ENCODE measurements at places on chromosomes 2 and 18. TPM values are rescaled to one million over a fixed set of nuclear protein-coding genes. Genes with fewer than 3 reads are reported as not detected.

GRCh38 chr2:237708961-237709360 lies 81.6 kb downstream of the LRRFIP1 start:
- no peak overlapping the region for H3K27ac ChIP-seq
- no peak for DNase-seq
- H3K4me1 ChIP-seq = peaks cover under 1% of the 10 kb centered on the region
- no peak overlapping the region for H3K4me3 ChIP-seq
- H3K27me3 ChIP-seq = no peaks in the 10 kb centered on the region

DNA sequence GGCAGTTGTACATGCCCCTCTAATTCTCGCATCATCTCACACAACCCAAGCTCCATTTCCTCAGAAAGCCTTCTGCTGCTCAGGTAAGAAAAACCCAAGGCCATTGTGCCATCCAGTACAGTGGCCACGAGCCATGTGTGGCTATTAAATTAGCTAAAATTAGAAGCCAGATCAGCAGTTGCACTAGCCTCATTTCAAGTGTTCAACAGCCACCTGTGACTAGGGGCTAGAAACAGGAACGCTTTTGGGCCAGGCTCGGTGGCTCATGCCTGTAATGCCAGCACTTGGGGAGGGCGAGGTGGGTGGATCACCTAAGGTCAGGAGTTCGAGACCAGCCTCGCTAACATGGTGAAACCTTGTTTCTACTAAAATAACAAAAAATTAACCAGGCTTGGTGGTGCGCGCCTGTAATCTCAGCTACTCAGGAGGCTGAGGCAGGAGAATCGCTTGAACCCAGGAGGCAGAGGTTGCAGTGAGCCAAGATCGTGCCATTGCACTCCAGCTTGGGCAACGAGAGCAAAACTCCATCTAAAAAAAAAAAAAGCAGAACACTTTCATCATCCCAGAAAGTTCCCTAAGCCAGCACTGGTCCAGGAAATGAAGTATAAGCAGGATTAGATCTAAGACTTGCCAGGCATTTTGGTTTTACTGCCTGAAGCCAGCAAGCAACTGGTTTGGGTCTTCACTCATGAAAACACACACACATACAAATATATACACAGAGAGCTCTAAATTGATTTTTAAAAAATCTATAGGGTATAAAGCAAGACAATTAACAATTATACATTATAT lies 35.7 kb downstream of the ATP8B1 start:
- no peak overlapping the region for H3K4me3 ChIP-seq
- H3K4me1 ChIP-seq = no peaks in the 10 kb centered on the region
- H3K27ac ChIP-seq = no peak overlapping the region
- no peaks in the 10 kb centered on the region for H3K27me3 ChIP-seq
- H3K36me3 ChIP-seq = no peaks in the 10 kb centered on the region
- DNase-seq = no peak

- no peaks in the 10 kb centered on the region for H3K27me3 ChIP-seq
- DNase-seq = no peak
- peaks cover 6% of the 10 kb centered on the region for H3K4me1 ChIP-seq
- H3K27ac ChIP-seq = peak overlapping the region; percentile 22
- no peaks in the 10 kb centered on the region for H3K36me3 ChIP-seq
- no peak overlapping the region for H3K4me3 ChIP-seq
These were observed 116.6 kb downstream of the ATL2 start for GRCh38 chr2:38260469-38260868.

- peaks cover 29% of the 10 kb centered on the region for H3K4me1 ChIP-seq
- H3K4me3 ChIP-seq = no peak overlapping the region
- no peaks in the 10 kb centered on the region for H3K36me3 ChIP-seq
- peak; percentile 82 for DNase-seq
- H3K27ac ChIP-seq = no peak overlapping the region
- no peaks in the 10 kb centered on the region for H3K27me3 ChIP-seq
These were observed 300.6 kb downstream of the EIPR1 start for GRCh38 chr2:3076848-3077642.

Gene RNF181
- 69.3 TPM for total RNA-seq
